ENCODE measurements at places on chromosomes 7 and 10.
A peak's percentile ranks its signal among the peaks of the same experiment; 100 is the strongest.

GRCh38 chr7:152636441-152636840, 39.5 kb downstream of the XRCC2 start:
- DNase-seq = no peak

GRCh38 chr10:86667421-86668181, 710 bp upstream of the LDB3 start:
- DNase-seq = no peak

DNA sequence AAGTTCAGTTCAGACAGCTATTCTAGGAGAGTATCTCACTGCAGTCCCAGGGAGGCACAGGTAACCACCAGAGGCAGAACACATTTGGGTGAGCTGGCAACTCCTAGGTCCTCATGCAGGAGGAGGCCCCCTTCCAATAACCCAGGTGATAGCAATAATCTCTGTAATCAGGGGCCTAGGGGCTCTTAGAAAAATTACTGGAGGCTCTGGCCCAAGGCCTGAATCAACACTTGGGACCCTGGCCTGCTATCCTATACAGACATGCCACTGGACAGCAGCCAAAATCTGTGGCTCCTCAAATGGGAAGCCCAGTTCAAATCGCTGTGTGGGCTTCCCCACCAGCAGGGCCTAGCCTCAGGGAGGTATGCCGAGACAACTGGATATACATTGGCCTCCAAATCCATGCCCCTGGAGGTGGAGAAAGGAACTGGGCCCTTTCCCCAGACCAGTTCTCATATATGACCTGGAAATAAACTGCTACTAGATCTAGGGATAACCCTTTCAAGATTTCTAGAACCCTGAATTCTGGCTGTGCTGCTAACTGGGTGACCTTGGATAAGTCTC, 1.6 kb downstream of the AVPI1 start:
- DNase-seq = peak; percentile 69

DNA sequence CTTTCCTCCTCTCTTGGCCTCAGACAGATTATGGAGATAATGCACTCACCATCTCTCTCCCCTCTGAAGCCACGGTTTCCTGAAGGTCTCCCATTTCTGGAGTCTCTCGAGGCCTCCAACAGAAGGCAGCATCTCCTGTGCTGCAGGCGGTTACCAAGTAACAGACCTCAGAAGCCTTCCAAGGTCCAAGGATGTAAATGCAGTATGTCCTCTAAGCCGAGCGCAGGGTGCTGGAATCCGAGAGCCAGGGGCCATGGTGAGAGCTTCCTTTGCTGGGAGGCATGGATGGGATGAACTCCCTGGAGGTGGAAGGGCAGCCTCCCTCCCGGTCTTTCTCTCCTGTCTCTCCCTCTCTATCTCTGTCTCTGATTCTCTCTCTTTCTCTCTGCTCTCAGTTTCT, 79.8 kb downstream of the ADARB2 start:
- DNase-seq = no peak

- DNase-seq = no peak
These were observed 64.7 kb upstream of the LRGUK start for GRCh38 chr7:134062460-134062859.

DNA sequence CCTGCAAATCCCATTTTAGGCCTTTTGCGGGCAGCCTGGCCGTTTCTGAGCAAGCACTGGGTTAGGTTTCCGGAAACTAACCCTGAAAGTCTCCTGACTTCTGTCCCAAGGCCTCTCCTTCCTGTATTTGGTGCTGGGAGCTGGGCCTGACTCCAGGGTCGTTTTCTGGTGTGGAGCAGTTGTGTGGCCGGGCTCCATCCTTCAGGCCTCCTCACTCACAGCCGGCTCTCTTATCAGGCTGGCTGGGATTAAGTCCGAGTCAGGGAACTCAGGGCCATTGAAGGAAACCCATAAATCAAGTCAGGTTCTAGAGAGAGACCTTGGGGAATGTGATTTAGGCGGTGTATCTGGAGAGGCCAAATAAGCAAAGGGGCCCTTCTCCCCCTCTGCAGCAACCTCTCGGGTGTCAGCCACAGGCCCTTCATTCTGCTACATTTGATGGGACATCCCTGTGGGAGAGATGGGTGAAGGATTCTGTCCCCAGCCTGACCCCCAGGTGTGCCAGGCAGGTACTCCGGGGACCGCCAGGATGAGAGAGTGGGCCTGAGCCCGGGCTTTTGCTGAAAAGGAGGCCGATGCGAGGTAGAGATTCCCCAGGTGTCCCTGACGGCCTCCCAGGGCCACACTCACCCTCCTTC, 3.3 kb downstream of the GATA3 start:
- DNase-seq = no peak

DNA sequence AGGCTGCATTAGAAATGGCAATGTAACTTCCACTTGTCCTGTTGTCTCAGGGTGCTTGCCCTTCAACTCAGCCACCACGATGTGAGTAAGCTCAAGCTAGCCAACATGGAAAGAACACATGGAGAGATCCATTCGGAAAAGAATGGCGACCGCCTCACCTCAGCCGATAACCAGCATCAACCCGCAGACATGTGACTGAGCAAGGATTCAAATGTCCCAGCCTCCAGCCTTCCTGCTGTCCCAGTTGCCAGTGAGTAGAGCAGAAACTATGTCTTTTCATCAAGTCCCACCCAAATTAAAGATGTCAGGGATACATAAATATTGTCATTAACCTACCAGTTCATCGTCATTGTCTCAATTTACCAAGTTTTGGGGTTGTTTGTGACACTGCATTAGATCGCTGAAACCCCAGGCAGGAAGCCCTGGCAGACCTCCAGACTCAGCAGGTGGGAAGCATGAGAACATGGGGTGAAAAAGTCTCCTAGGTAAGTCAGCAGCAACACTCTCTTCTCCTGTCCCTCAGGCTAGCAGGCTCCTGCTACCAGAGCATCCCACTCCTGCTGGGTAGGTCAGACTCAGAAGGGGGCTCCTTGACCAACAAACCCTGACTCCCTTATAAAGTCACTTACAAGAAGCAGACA, 67.0 kb downstream of the OSBPL3 start:
- no peak for DNase-seq

GRCh38 chr7:36100634-36101033, 52.4 kb upstream of the EEPD1 start:
- DNase-seq = no peak

DNA sequence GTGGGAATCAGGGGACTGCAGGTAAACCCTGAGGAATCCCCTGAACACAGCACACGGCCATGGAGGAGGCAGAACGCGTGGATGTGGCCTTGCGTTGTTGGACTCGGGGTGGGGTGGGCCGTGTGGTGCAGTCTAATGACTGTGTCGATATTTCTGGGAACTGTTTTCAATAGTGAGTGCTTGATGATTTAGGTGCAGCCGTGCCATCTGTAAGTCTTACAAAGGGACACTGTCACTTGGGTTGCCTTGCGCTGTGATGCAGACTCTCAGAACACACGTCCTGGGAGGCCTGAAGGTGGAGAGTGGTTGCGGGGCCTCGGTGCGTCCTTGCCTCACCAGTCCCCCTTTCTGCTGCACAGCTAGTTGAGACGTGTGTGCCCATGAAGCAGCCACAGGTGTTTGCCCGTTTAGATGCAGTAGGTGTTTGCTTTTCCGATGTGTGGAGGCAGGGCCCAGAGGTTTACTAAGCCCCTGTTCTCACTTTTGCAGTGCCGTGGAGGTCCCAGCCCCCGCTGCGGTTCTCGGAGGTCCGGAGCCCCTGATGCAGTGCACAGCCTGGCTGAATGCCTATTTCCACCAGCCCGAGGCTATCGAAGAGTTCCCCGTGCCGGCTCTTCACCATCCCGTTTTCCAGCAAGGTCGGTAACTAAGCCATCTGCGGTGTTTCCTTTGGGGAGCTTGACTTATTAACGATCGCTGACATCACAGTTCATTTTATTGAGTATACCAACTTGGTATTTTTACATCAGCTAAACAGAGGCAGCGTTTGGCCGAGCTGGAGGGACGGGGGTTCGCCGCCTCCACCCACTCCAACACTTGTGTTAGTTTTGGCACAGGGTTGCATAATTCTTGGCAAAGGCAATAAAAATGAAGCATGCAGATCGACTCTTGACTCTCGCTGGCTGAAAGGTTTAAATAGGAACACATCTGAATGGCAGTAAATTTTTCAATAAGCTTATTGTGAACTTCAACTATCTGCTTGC, 240.7 kb downstream of the MGMT start:
- DNase-seq = no peak

GRCh38 chr10:23556727-23557440, 118.0 kb downstream of the OTUD1 start:
- peak; percentile 82 for DNase-seq

GRCh38 chr7:153943861-153944260, 108.3 kb upstream of the DPP6 start:
- no peak for DNase-seq

DNA sequence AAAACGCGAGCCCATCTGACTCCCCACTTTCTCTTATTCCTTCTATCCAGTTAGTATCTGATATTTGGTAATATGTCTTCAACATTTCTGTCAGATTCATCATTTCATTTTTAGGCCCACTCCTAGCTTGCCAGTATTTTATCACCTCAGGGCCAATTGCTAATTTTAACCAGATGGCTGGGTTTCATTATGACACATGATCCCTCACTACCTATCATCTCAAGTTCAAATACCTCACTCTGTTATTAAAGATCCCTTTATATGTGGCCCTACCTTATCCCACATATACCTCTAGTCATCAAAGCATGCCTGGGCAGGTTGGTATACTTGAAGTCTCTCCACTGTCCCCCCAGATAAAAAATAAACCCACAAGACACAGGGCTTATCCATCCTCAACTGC, 104.9 kb downstream of the RNLS start:
- no peak for DNase-seq

GRCh38 chr7:11613292-11613930, 218.6 kb downstream of the THSD7A start:
- DNase-seq = no peak

- DNase-seq = no peak
These were observed 58.9 kb downstream of the CALML3 start for GRCh38 chr10:5583525-5584175.

DNA sequence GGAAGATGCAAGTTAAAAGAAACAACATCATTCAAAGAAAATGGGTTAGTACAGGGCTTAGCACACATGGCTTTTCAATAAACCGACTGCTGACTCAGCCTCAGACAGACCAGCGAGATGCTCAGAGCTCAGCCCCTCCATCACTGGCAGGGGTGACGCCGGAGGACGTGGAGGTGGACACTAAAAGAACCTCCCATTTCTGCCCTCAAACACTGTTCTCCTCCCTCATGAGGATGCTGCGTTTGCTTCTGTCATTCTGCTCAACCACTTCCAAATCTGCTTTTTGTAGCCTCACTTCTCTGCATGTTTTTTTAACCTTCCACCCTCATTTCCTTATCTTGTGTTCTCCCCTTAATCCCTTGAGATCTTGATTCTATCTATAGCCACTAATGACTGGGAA, 15.3 kb downstream of the DENND11 start:
- no peak for DNase-seq

DNA sequence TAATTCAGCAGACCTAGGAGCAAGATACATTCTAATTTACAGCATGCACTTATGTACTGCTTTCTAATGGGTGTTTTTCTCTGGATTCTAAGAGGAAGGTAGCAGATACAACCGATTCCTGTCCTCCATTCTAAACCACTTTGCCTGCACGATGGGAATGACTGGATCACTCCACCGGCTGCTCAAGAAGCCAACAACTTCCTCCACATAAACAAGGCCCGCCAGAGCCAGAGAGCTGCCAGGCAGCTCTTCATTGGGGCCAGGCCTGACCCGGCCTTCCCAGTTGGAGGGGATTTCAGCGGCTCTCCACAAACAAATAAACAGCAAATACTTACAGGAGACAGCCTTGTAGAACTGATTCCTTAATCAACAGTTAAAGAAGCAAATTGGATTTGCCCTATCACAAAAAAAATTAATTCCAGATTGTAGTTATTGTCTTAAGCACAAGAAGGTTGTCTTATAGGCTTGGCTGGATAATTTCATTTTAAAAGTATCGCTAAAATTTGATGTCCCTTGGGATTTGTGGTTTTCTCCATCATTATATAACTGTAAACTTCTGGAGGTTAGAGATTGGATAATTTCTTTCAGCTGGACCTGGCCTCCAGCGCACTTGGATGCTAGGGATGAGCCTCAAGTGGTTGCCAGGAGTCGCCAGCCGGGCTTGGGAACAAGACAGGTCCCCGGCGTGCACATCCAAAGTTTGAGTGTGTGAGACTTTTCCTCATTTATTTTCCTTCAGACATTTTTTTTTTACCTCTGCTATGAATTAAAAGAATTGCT, 20.9 kb downstream of the EBF3 start:
- no peak for DNase-seq

DNA sequence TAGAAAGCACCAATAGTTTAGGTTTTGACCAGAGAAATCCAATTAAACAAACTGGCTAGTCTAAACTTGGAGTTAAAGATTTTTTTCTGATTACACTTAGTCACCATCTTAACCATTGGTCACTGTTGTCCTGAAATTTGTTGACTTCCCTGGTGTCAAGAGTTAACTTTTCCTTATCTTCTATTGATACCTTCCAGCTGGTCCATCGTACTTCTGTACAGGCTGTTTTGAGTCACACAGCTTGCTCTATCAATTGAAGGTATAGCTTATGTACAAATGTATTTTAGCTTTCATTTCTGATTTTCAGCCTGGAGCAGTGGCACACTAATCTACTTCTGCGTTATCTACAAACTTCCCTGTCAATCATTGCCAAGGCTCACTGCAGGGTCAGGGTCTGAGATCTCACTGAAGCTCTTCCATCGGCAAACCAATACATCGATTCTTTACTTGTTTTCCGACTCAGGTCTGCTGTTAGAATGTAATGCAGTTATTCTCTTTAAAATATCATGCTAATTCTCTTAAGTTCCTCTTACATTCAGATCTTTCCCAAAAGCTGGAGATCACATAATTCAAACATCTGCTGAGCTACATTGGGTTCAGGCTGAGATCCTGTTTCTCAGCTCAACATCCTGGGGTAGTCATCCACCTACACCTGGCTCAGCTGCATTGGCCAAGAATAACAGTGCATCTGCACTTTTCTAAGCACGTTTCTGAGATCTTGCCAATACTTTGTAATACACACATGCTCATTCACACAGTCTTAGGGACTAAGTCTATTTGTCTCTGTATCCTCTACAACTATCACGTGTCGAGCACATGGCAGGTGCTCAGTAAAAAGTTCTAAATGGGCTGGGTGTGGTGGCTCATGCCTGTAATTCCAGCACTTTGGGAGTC, 11.3 kb downstream of the MRPS33 start:
- no peak for DNase-seq

GRCh38 chr10:114100848-114101741, 57.4 kb downstream of the ADRB1 start:
- peak; percentile 27 for DNase-seq

DNA sequence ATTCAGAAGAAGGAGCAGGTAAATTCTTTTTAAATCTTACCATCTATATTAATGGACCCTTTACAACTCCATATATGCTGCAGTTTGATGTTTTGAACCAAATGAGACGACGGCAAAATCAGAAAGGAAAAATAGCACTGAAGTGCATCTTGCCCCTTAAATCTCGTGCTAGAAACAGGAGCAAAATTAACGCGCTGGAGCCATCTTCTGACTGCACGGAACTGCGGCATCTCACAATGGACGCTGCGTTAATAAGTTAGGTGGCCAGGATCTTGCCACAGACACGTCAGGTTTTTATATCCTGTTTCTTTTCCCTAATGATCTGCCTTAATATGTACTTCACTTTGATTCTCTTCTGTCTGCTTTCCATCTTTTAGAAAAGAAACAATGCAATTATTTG, 354.5 kb downstream of the TFEC start:
- peak; percentile 30 for DNase-seq
